Epithelial cell of prostate (primary cell): ENCODE measurements at places on chromosomes 5 and 9.

DNA sequence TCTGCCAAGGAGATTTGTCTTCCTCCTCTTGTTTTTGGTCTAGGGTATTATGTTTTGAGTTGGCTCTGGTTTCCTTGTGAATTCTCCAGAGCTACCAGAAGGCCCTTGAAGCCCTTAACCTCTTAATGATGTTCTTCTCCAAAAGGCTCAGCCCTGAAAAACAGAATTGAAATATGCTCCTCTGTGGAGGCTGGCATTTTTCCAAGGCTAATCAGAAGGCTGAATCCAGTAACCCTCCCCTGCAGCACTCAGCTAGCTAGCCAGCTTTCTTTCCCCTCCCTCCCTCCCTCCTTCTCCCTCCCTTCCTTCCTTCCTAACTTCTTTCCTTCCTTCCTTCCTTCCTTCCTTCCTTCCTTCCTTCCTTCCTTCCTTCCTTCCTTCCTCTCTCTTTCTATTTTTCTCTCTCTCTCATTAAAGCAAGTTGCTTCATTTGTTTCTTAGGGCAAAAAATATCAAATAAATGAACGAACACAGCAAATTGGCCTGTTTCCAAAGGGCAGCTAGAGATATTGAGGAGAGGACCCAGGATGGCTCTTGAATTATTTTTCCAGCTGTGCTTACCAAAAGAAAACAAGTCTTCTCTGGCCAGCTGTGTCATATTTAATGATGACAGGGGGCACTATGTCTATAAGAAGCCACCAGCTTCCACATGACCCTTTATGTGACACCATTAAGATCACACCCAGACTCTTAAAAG lies 38.7 kb downstream of the JAKMIP2 start:
- DNase-seq, result no peak

GRCh38 chr9:134329886-134330285 lies 3.6 kb downstream of the RXRA start:
- DNase-seq, result no peak

- no peak for DNase-seq
Measured at GRCh38 chr5:56685503-56686217, 129.7 kb upstream of the MAP3K1 start.

DNA sequence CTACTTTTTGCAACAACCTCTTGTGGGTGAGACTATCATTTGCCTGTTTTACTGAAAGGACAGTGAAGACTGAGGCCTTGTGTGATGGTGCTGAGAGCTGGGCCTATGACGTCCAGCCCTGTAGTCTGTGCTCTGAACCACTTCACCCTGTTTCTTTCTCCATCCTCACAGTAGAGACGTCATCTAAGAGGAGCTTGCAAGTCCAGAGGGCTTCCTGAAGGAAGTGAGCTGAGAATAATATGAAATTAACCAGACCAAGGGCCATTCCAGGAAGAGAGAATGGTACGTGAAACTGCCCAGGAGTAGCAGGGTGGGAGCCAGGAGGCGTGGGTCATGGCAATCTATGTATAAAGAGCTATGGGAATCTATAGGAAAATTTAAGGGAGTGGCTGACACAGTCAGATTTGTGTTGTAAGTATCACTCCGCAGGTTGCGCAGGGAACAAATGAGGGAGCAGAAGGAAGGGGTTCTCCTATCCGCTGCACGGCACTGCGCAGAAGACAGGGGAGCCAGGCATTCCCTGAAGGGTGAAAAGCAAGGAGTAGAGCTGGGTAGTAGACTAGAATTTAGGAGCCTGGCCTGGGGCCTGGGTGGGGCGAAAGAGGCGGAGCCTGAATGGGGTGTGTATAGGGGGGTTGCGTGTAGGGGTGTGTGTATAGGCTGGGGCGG lies 596 bp upstream of the FGFR4 start:
- DNase-seq, result no peak

- DNase-seq, result no peak
Measured at GRCh38 chr5:158236511-158237335, 377.8 kb upstream of the CLINT1 start.

DNA sequence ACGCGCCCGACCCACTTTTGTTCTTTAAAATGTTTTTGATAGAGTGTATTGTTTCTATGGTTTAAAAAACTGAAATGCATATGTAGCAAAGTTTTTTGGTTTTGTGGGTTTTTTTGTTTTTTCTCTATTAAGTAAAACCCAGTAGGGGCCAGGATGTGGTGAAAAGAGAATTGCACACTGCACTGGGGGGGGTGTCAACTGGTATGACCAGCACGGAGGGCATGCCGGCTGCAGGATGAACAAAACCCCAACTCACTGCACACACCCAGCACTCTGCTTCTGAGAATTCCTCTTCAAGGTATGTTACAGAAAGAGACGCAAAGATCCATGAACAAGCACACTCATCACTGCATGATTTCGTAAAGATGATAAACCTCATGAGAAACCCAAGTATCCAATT lies 75.0 kb downstream of the STK10 start:
- DNase-seq, result no peak

DNA sequence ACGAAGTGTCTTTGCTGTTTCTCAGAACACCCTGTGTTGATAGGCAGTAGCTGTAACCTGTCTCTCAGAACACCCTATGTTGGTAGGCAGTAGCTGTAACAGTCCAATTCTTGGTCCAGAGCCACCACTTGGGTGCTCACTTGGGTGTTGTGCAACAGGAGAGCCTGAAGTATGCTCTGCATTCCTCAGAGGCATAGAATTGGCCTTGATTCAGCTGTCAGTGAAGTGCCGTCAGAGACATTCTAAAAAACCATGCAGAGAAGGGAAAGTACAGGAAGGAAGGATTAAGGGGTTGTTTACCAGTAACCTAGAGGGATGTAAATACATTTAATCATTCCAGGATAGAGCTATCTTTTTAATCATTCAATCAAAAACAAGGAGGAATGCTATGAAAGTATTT lies 231.2 kb downstream of the ARRDC3 start:
- peak; percentile 70 for DNase-seq
